Stimulated activated CD4-positive, alpha-beta T cell treated with anti-CD3 and anti-CD28 coated beads, Interleukin-15, amount 100 ng/mL, for 24 hours (primary cell): ENCODE measurements at places on chromosomes 12 and 14.

GRCh38 chr12:97257726-97258125 lies 204.9 kb upstream of the RMST start:
- no peak for DNase-seq

DNA sequence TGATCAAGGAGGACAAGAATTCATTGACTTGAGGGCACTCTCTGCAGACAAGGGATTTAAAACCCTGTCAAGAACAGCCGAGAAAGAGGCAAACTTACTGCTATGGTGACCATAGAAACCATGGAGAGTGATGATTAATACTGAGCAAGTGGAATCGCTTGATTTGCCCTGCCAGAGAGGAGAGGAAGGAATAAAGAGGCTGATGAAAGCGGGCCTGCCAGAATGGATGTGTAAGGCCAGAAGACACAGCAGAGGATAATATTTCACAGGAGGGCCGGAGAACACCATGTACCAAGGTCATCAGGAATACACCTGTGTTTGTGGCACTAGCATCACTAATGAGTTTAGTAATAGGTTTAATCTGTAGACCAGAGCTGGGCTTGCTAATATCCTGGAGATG lies 221.8 kb upstream of the DCN start:
- no peak for DNase-seq

DNA sequence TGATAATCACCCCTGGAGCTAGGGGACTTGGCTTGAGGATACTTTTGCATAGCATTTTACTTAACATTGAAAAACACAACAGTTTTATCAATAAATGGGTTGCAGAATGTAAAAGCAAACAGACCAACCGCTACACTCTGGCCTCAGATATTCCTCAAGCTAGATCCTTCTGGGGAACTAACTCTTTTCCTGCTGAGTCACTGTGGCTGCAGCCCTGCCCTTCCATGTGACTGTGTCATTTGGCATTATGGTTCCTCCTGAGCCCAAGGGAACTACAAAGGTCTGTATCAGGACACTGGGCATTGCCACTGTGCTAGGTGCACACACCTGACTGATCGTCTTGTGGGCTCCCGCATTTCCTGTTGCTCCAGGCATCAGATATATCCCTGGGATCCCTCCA lies 56.6 kb downstream of the TTC9 start:
- DNase-seq = no peak

GRCh38 chr12:11607313-11608081 lies 42.0 kb upstream of the ETV6 start:
- DNase-seq = no peak

DNA sequence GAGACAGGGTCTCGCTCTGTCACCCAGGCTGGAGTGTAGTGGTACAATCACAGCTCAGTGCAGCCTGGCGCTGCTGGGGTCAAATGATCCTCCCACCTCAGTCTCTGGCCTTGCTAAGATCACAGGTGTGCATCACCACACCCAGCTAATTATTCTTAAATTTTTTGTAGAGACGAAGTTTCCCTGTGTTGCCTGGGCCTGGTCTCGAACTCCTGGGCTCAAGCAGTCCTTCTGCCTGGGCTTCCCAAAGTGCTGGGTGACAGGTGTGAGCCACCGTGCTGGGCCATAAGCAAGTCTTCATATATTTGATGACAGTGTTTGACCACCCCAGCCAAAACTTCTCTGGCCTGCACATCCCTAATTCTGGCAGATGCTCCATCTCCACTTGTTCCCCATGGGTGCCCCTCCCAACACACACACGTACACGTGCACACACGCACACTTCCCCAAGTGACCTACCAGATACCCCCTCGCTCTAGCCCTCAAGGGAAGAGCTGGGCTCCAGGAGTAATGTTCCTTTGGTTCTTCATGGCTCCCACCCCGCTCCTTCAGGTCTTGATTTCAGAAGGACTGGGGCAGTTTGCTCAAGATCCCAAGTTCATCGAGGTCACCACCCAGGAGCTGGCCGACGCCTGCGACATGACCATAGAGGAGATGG lies 104.3 kb upstream of the FKBP4 start:
- DNase-seq = no peak

- DNase-seq = no peak
These were observed 488.8 kb upstream of the CCDC196 start for GRCh38 chr14:65997347-65997746.

DNA sequence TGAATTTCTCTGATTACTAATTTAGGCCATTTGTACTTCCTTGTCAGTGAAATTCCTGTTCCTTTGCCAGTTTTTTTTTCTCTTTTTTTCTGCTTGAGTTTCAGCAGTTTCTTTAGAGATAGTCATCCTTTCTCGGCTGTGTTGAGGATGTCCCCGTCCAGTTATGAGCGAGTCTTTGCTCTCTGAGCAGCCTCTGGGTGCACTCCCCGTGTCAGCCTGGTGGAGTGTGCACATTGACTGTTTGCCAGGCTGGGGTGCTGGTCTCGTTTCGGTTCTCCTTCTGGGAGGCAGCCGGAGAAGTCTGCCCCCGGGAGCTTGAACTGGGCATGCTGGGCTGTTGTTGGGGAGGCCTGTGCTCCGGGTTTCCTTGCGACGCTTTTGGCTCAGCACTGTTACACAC lies 3.0 kb downstream of the PACS2 start:
- peak; percentile 32 for DNase-seq
